Tibial nerve (tissue), 4 donors: ENCODE measurements at places on chromosomes 5 and 9.
A peak's percentile ranks its signal among the peaks of the same experiment; 100 is the strongest.

- no peaks in the 10 kb centered on the region for H3K4me1 ChIP-seq
- H3K36me3 ChIP-seq = peaks cover 69% of the 10 kb centered on the region
- no peak overlapping the region for H3K27ac ChIP-seq
- no peak for DNase-seq
- no peak overlapping the region for H3K4me3 ChIP-seq
- H3K27me3 ChIP-seq = no peaks in the 10 kb centered on the region
Observed at GRCh38 chr5:34923694-34924461, 5.5 kb upstream of the DNAJC21 start.

GRCh38 chr5:38414348-38414747, 142.1 kb downstream of the LIFR start:
- DNase-seq = no peak
- H3K27me3 ChIP-seq = no peaks in the 10 kb centered on the region
- H3K36me3 ChIP-seq = no peaks in the 10 kb centered on the region
- no peak overlapping the region for H3K4me3 ChIP-seq
- no peaks in the 10 kb centered on the region for H3K4me1 ChIP-seq

- no peak overlapping the region for H3K4me3 ChIP-seq
- DNase-seq = no peak
- no peaks in the 10 kb centered on the region for H3K4me1 ChIP-seq
- no peaks in the 10 kb centered on the region for H3K36me3 ChIP-seq
- peaks cover 47% of the 10 kb centered on the region for H3K27me3 ChIP-seq
Observed at GRCh38 chr9:36855448-36856315, 178.4 kb downstream of the PAX5 start.

GRCh38 chr9:87640385-87640795, 85.5 kb upstream of the CTSL start:
- DNase-seq = no peak
- no peak overlapping the region for H3K27ac ChIP-seq
- H3K27me3 ChIP-seq = no peaks in the 10 kb centered on the region
- no peaks in the 10 kb centered on the region for H3K4me1 ChIP-seq
- H3K36me3 ChIP-seq = peaks cover 7% of the 10 kb centered on the region
- no peak overlapping the region for H3K4me3 ChIP-seq

DNA sequence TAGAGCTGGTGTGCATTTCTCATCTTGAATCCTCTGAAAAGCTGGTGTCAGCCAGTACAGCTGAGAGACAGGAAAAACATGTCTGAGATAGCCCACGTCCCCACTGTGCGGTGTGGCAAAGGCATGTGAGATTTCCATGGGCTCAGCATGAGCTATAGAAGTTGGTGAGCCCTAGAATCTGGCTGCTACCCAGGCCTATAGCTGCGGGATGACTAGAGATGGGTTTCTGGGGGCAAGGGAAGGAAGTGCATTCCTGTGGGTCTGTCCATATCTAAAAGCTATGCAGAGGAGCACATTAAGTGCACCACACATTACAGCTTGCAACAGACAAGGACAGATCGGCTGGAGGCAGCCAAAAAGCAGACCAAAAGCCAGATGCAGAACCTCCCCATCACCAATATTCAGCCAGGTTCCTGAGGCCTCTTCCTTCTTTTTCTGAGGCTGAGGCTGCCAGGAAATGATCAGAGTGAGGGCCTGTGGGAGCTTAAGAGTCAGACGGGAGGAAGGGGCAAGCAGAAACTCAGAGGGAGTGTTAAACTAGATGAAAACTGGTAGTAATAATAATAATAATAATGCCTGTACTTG, 55.8 kb upstream of the RANBP3L start:
- no peaks in the 10 kb centered on the region for H3K27me3 ChIP-seq
- no peak for DNase-seq
- no peak overlapping the region for H3K4me3 ChIP-seq
- no peak overlapping the region for H3K27ac ChIP-seq
- H3K4me1 ChIP-seq = no peaks in the 10 kb centered on the region
- H3K36me3 ChIP-seq = no peaks in the 10 kb centered on the region

- H3K27ac ChIP-seq = no peak overlapping the region
- H3K27me3 ChIP-seq = no peaks in the 10 kb centered on the region
- no peak for DNase-seq
- peaks cover 36% of the 10 kb centered on the region for H3K4me1 ChIP-seq
Observed at GRCh38 chr9:120438836-120439546, 141.0 kb downstream of the CDK5RAP2 start.

GRCh38 chr9:77418226-77418625, 229.9 kb downstream of the GNA14 start:
- no peaks in the 10 kb centered on the region for H3K27me3 ChIP-seq
- no peak overlapping the region for H3K27ac ChIP-seq
- H3K4me3 ChIP-seq = no peak overlapping the region
- DNase-seq = no peak
- no peaks in the 10 kb centered on the region for H3K36me3 ChIP-seq

- H3K4me3 ChIP-seq = no peak overlapping the region
- no peaks in the 10 kb centered on the region for H3K36me3 ChIP-seq
- H3K4me1 ChIP-seq = no peaks in the 10 kb centered on the region
- peak; percentile 88 for DNase-seq
- no peaks in the 10 kb centered on the region for H3K27me3 ChIP-seq
Observed at GRCh38 chr9:69971643-69972449, 71.8 kb upstream of the MAMDC2 start.

GRCh38 chr9:95626341-95626740, 109.6 kb upstream of the PTCH1 start:
- no peaks in the 10 kb centered on the region for H3K27me3 ChIP-seq
- H3K36me3 ChIP-seq = no peaks in the 10 kb centered on the region
- DNase-seq = no peak
- H3K4me1 ChIP-seq = no peaks in the 10 kb centered on the region
- no peak overlapping the region for H3K4me3 ChIP-seq

GRCh38 chr9:110895147-110895905, 142.9 kb downstream of the LPAR1 start:
- H3K27ac ChIP-seq = peak overlapping the region; percentile 24
- no peaks in the 10 kb centered on the region for H3K27me3 ChIP-seq
- H3K4me3 ChIP-seq = no peak overlapping the region

- no peak for DNase-seq
- no peaks in the 10 kb centered on the region for H3K4me1 ChIP-seq
- no peaks in the 10 kb centered on the region for H3K36me3 ChIP-seq
- H3K4me3 ChIP-seq = no peak overlapping the region
Observed at GRCh38 chr5:55935371-55935770, 59.4 kb downstream of the IL6ST start.

DNA sequence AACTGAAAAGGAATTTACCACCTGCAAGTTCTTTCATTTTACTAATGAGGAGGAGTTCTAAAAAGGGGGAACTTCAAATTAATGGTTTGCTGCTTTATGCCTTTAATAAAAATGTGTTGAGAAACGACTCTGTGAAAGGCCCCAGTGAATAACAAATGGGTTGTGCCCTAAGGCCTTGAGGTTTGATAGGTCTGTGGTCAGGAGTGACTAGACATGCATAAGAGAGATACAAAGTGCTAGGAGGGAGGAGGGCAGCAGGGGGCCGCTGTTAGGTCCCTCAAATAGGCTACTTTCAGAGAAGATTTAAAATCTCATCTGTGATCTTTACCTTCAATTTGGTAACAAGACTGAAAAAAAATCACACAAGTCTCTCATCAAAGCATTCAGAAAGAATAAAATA, 58.3 kb downstream of the FAM81B start:
- H3K36me3 ChIP-seq = no peaks in the 10 kb centered on the region
- no peaks in the 10 kb centered on the region for H3K4me1 ChIP-seq
- no peaks in the 10 kb centered on the region for H3K27me3 ChIP-seq
- H3K27ac ChIP-seq = no peak overlapping the region
- no peak for DNase-seq
- no peak overlapping the region for H3K4me3 ChIP-seq
